GM23338 (cell line): ENCODE measurements at places on chromosomes 12 and 14. TPM values are rescaled to one million over a fixed set of nuclear protein-coding genes. Genes with fewer than 3 reads are reported as not detected.

The CPNE6 gene
- total RNA-seq: not detected in 2 replicates

DNA sequence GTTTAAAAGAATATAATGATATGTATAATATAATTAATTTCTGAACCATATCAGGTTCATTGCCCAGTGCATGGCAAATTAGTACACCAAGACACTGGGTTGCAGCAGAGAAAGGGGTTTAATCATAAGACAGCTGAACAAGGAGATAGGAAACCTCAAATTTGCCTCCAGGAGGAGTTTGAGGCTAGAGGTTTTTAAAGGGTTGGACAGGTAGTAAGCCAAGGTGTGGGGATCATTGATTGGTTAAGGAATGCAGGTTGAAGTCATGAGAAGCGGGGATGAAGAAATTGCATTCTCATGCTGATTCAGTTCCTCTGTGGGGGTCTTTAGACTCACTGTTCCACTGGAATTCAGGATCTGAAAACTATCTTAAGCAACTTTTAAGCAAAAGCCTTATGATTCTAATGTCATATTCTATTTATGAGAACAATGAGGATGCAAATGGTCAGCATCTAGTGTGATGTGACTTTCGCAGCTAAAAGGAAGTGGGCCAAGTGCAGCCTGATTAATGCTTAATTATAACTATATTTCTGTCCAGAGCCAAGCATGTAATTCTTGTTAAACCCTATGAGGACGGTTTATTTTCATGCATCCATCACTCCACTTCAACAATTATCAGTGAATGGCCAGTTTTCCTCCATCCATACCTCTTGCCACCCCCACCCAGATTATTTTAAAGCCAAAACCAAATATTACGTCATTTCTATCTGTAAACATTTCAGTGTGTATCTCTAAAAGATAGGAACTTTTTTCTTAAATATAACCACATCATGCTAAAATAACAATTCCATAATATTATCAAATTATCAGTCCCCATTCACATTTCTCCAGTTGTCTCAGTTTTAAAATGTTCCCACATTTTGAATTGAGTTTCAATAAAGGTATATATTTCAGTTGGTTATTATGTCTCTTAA is 14.9 kb downstream of the RNF212B start:
- H3K4me1 ChIP-seq: peaks cover 33% of the 10 kb centered on the region
- DNase-seq: peak; percentile 86
- H3K27ac ChIP-seq: peak overlapping the region; percentile 93
- no peaks in the 10 kb centered on the region for H3K36me3 ChIP-seq

DNA sequence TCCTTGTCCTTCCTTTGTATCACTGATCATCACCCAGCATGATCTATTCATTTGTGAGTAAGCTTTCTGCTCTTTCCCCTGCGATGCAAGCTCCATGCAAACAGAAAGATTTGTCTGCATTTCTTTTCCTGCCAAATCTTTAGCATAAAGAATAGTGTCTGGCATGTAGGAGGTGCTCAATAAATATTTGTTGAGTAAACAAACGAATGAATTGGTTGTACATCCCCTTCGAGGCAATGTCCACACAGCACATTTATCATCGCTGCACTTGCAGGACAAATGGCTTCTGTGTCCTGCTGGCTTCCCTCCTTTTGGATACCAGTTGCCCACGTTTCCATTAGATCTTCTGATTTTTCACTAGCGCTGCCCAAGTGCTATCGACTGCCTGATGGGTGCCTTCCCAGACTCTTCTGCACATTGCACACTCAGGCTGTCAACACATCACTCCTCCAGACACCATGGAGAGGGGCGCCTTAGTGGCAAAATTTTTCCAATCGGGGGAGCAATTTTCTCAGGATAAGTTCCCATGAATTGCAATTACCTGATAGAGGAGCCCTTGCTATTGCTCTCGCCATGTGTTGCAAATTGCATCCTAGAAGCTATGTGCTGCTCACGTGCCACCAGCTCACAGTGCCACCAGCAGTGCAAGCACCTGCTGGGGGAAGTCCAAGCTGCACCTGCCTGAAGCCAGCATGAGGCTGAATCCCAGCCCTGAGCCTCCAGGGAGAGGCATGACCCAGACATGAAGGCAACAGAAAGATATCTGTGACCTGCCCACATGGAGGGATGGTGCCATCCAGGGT is 206.6 kb downstream of the KIF26A start:
- 0 out of 2 replicates have a peak, but pooled peaks cover 4% of the 10 kb centered on the region for H3K36me3 ChIP-seq
- H3K4me1 ChIP-seq: no peaks in the 10 kb centered on the region; the same call in 1 of the 2 replicates
- DNase-seq: no peak
- no peak overlapping the region for H3K4me3 ChIP-seq
- H3K27ac ChIP-seq: no peak overlapping the region

The UBR7 gene
- total RNA-seq: 45.3 and 63.5 TPM in 2 replicates
